CD14-positive monocyte (primary cell): ENCODE measurements at places on chromosomes 6 and 20.

GRCh38 chr6:133248241-133249001 is 7.3 kb downstream of the EYA4 start:
- no peak overlapping the region for H3K27ac ChIP-seq
- H3K36me3 ChIP-seq = no peaks in the 10 kb centered on the region
- H3K4me3 ChIP-seq = no peak overlapping the region
- H3K4me1 ChIP-seq = no peaks in the 10 kb centered on the region
- DNase-seq = no peak

DNA sequence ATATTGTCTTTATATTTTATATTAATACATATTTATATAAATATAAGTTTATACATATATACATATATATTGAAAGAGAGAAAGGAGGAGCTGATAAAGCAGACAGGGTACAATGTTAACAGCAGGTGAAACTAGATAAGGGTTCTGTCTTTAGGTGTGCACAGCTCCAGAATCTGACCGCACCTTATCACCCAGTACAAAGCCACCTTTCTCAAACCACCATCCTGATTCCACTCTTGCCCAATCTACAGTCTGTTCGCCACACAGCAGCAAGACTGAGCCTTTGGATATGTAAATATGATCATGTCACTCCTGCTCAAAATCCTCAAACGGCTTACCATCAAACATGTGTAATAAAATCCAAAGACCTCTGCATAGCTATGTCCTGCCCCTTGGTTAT is 34.7 kb upstream of the ASCC3 start:
- DNase-seq = no peak
- no peaks in the 10 kb centered on the region for H3K36me3 ChIP-seq
- H3K27ac ChIP-seq = no peak overlapping the region
- H3K4me1 ChIP-seq = no peaks in the 10 kb centered on the region
- no peak overlapping the region for H3K4me3 ChIP-seq

GRCh38 chr6:29760328-29760727 is 37.1 kb downstream of the HLA-F start:
- H3K36me3 ChIP-seq = no peaks in the 10 kb centered on the region
- no peak overlapping the region for H3K27ac ChIP-seq
- DNase-seq = no peak
- H3K4me3 ChIP-seq = no peak overlapping the region
- no peaks in the 10 kb centered on the region for H3K4me1 ChIP-seq

GRCh38 chr6:139485742-139486475 is 111.5 kb upstream of the CITED2 start:
- DNase-seq = no peak
- no peaks in the 10 kb centered on the region for H3K27me3 ChIP-seq
- no peak overlapping the region for H3K4me3 ChIP-seq
- no peak overlapping the region for H3K27ac ChIP-seq

DNA sequence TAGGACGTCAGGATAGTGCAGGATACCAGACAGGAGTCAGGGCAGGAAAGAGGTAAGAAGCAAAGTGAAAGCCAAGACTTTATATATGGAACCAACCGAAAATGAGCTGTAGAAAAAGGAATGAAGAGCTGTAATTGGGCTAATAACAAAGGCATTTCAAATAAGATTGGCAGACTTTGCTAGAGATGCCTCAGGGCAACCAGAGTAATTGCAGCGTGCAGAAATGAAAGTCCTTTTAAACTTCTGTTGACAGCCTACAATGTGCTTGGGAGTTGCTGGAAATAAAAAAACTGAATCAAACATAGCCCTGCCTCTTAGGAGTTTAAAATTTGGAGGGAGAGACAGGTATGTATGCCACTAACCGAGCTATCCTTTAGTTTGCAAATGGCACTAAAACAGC is 56.4 kb upstream of the NKX2-4 start:
- H3K4me1 ChIP-seq = no peaks in the 10 kb centered on the region
- no peak for DNase-seq
- no peak overlapping the region for H3K4me3 ChIP-seq
- no peak overlapping the region for H3K27ac ChIP-seq
- H3K36me3 ChIP-seq = no peaks in the 10 kb centered on the region
- peaks cover 4% of the 10 kb centered on the region for H3K27me3 ChIP-seq
